Jurkat, Clone E6-1 (cell line): ENCODE measurements at places on chromosomes 7 and 10.

- DNase-seq: no peak
Observed at GRCh38 chr7:101172854-101173751, 7.0 kb downstream of the NAT16 start.

DNA sequence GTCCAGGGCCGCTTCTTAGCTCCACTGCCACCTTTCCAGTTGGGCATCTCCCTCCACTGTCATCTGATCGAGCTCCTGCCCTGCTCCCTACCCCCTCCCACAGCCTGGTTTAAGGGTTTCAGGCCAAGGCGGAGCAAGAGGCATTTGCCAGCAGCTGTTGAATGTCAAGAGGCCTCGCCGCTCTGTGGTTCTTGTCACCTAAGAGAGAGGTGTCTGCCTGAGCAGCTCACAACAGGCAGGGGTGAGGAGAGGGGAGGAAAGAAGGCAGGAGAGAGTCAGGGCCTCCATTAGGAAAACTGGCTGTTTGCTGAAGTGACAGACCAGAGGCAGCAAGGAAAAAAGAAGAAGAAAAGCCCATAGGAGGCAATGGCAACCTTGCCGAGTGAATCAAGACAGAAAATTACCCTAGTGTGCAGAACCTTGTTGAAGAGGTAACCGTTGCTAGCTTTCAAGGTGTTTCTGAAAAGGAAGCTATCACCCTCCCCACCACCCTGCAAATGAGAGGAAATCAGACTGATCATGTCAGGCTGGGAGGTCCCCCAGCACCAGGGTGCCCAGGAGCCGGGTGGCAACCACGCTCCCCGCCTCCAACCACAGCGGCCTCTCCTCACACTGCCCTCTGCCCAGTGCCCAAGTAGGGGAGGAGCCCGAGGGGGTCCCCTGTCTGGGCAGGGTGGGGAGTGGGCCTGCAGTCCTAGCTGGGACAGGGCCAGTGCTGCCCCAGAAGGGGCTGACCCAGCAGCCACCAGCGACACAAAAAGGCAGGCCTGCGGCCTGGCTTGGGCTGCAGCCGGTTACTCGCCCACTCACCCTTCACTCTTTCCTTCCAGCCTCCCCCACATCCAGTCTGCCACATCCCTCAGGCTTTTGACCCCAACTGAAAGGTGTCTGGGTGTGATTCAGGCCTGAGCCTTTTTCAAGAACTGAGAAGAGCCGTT lies 7.1 kb downstream of the GATA3 start:
- DNase-seq: peak; percentile 79

- no peak for DNase-seq
Observed at GRCh38 chr7:2283074-2283473, 31.2 kb downstream of the SNX8 start.

- DNase-seq: no peak
Observed at GRCh38 chr7:151416941-151417315, 7.1 kb upstream of the WDR86 start.
